ENCODE measurements at places on chromosomes 12 and 14. TPM values are rescaled to one million over a fixed set of nuclear protein-coding genes. Genes with fewer than 3 reads are reported as not detected.

BIN2 gene
- polyA plus RNA-seq: 2.7 TPM

RAPGEF3 gene
- 19.8 TPM for polyA plus RNA-seq

DNA sequence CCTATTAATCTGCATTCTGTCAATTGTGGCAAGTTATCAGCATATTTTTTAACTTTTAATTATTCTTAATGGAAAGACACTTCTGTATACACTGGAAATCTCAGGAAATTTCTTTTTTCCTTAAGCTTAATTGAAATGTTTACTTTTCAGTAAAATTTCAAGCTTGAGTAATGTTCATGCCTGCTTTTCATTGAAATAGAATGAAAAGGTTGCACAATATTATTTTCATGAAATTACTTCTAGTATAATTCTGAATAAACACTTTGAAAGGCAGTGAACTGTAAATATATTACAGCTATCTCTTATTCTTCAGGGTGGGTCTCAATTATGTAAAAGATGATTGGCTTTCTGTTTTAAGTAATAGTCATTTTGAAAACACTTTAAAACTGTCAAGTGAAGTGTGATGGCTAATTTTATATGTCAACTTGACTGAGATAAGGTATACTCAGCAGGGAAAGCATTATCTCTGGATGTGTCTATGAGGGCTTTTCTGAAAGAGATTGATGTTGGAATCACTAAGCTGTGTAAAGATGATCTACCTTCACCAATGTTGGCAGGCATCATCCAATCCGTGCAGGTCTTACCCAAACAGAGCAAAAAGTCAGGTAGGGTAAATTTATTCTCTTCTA, 29.9 kb downstream of the CLEC2D start:
- no peak for DNase-seq

OTX2 gene
- polyA plus RNA-seq: not detected

GRCh38 chr12:2451025-2451424, 343.7 kb upstream of the FKBP4 start:
- no peak for DNase-seq

DNA sequence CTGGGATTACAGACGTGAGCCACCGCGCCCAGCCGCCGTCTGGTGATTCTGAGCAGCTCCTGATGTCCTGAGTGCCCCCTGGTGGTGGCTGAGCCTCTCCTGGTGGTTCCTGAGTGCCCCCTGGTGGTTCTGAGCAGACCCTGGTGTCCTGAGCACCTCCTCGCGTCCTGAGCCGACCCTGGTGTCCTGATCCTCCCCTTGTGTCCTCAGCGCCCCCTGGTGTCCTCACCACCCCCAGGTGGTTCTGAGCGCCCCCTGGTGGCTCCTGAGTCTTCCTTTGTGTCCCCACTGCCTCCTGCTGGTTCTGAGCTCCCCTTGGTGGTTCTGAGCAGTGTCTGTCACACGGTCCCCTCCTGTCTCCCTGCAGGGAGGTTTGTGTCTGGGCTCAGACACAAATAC, 1304.9 kb downstream of the TMEM121 start:
- peak; percentile 24 for DNase-seq

DNA sequence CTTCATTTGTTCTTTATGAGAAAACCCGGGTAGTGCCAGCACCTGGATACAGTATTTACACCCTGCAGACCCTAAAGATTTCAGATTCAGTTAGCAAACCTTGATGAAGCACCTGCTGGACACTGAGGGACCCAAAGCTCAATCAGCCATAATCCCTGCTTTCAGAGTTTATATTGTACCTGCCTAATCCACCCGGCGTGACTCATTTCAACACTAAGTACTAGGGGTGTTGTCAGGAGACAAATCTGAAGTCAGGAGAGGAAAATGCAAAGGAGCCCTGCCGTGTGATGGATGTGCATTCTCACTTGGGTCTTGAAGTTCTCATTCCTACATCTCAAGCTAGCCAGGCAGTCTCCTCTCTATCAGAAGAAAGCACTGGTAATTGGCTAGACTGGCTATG, 176.7 kb upstream of the BCL2L14 start:
- DNase-seq: no peak

DNA sequence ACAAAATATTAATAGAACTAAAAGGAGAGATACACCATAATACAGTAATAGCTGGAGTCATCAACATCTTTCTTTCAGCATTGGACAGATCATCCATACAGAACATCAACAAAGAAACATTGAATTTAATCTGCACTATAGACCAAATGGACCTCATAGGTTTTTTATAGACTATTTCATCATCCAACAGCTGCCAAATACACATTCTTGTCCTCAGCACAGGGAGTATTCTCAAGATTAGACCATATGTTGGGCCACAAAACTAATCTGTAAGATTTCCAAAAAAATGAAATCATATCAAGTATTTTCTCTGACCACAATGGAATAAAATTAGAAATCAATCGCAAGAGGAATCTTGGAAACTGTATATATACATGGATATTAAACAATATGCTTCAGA, 86.9 kb downstream of the FSCB start:
- no peak for DNase-seq

ZDHHC22 gene
- not detected for polyA plus RNA-seq

SLC4A8 gene
- 2.4 TPM for polyA plus RNA-seq

- DNase-seq: no peak
These were observed 39.4 kb upstream of the FBRSL1 start for GRCh38 chr12:132450418-132451171.

DNA sequence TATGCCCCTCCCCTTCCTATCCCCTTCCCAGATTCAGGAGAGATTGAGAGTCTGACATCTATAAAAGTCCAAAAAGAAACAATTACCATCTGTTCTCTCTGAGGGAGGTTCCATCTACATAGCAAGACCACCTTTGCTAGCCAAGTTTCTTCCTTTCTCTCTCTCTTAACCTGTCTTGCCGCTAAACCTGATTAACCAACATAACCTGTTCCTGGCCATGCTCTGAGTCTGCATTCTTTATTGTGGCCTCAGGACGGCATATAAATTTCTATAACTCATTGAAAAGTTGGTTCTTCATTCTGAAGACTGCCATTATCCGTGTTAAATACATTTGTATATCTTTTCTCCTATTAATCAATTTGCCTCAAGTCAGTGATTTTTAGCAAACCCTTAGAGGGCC, 594.0 kb downstream of the KCNH5 start:
- no peak for DNase-seq

DNA sequence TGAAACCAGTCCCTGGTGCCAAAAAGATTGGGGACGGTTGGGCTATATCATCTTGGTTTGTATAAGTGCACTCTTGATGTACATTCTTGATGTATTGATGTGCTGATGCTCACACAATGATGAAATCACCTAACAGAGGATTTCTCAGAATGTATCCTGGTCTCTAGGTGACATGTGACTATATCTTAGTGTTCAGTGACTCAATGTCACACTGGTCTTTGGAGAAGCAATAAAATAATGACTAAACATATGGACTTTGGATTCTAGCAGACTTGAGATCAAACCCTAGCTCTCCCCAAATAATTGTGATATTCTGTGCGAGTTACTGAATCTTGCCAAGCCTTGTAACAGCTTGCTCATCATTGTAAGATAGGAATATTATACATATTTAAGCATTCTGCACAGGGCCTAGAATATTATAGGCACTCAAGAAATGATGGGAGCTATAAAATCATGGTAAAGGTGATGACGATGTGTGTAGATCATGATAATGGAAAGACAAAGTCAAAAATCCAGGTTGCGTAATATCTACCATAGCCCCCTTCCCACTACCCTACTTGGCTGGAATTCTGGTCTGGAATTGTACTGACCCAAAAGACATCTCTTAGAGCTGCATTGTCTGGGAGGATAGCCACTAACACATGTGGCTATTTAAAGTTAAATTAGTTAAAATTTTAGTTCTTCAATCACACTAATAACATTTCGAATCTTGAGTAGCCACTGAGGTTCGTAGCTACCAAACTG, 117.6 kb upstream of the PWP1 start:
- peak; percentile 77 for DNase-seq

DNA sequence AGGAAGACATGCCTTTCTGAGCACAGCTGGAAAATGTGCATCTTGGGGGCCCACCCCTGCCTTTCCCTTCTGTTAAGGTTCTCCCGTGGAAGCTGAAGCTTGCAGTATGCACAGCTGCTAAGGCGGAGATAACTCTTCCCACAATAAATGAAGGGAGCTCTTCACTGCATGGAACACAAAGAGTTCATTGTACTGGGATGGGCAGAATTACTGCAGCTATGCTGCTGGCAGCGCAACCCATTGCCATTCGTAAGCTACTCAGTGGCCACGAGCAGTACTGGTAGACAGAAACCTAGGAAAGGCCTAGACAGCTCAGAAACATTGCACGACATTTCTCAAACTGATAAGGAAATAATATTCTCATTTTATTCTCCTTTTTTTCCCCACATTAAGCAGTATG, 310.2 kb downstream of the MDGA2 start:
- no peak for DNase-seq

GRCh38 chr14:57246933-57247657, 21.6 kb downstream of the EXOC5 start:
- DNase-seq: no peak

- no peak for DNase-seq
These were observed 175.3 kb downstream of the KIF26A start for GRCh38 chr14:104313674-104314073.

- DNase-seq: no peak
These were observed 200.0 kb downstream of the GLT1D1 start for GRCh38 chr12:129053232-129053631.

- DNase-seq: no peak
These were observed 96.0 kb upstream of the TMTC1 start for GRCh38 chr12:29879606-29880308.

- DNase-seq: no peak
These were observed 324.8 kb downstream of the C12orf50 start for GRCh38 chr12:87704374-87704773.

- DNase-seq: no peak
These were observed 65.5 kb downstream of the SH2B3 start for GRCh38 chr12:111471236-111471635.

DNA sequence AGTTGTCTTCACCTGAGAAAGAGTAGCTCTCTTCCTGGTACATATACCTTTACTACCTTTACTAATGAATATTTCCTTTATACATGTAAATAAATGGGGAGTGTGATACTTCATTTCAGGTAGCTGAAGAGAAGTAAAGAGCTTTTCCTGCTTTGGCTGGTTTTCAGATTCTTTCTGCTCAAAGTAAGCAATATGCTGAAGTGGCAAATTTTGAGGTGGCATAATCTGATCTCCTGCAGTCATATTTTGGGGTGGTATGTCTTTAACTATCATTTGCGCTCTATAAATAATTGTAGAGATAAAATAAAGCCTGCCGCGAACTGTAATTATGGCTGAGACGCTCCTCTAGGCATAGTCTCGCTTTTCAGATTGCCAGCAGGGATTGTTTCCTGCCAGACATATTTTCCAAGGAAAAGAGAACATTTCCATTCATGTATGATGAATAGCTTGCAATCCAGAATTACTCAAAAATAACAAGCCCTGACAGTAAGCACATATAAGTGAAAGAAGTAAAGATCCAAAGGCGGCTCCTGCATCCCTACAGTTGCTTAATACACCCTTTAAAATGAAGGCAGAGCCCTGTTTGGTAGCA, 200.7 kb downstream of the C12orf50 start:
- DNase-seq: no peak

- DNase-seq: no peak
These were observed 90.8 kb downstream of the BCL11B start for GRCh38 chr14:99181241-99181640.

DNA sequence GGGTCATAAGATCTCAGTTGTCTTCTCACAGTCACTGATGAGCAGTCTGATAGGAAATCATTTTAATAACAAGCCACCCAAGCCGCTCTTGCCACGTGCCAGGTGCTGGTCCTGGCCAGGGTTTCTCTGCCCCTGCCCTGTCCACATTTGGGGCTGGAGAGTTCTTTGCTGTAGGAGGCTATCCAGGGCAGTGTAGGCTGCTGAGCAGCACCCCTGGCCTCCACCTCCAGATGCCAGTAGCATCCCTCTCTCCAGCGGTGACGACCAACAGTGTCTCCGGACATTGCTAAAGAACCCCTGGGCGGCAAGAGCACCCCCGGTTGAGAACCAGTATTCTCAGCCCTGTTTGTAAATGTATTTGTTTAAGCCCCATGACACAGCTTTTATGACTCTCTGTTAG, 243.7 kb downstream of the GLT1D1 start:
- DNase-seq: no peak

GRCh38 chr12:74426091-74426490, 111.5 kb upstream of the ATXN7L3B start:
- no peak for DNase-seq

DNA sequence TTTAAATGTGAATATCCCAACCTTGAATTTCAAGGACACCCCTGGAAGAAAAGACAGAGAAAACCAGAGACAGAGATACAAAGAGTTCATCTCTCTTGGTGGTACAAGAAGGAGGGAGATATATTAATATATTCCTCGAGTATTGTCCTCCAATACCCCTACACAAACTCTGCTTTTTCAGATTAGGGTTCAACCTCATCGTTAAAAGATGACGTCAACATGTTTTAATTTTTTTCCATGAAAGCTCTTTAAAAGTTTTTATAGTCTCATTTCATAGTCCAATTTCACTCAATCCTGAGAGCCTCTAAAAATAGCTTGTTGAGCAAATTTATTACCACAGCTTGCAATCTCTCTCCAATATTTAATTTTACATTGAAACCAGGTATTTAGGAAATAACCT, 19.4 kb downstream of the RHOJ start:
- DNase-seq: no peak

GRCh38 chr12:65999564-66000280, 130.8 kb downstream of the LLPH start:
- no peak for DNase-seq

GRCh38 chr12:103924761-103925641, 5.2 kb upstream of the HSP90B1 start:
- peak; percentile 15 for DNase-seq

DNA sequence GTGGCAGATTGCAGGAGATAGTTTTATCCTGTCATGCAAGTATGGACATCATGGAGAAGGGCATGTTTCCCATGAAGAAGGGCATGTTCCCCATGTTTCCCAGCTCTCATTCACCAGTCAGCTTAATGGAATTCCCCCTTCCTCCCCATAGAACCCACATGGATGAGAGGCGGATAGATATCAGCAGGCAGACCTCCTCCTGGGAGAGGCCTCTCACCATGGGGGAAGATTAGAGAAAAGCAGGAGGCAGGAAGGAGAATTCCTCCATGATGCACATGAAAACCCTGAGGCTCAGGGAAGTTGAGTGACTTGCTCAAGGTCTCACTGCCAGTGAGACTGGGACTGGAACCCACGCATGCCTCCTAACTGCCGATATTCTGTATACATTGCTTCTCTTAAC, 92.9 kb upstream of the FOXN3 start:
- no peak for DNase-seq

DNA sequence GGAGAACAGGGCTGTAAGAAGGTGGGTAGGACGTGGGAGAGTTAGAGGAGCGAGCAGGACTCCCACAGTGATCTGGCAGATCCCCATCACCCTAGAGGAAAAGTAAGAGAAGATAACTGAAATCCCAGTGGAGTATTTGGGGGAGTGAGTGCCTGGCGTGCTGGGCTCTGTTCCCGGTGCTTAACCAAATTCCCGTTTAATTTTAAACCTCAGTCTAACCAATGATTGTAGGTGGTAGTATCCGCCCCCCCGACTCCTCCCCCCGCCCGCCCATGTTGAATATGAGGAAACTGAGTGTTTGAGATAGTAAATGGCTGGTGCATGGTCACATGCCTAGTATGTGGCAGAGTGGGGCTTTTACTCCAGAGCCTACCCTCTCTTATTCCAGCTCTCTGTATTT, 1.2 kb downstream of the TARBP2 start:
- DNase-seq: no peak

GRCh38 chr12:10395390-10395998, 5.7 kb upstream of the KLRK1 start:
- DNase-seq: peak; percentile 41

Measured in small intestine (tissue), 16 donors.